Stromal cell of bone marrow (primary cell): ENCODE measurements at places on chromosomes 2 and 18.
A peak's percentile ranks its signal among the peaks of the same experiment; 100 is the strongest.

- no peak for DNase-seq
These were observed 153.6 kb downstream of the FAM210A start for GRCh38 chr18:13572721-13573120.

DNA sequence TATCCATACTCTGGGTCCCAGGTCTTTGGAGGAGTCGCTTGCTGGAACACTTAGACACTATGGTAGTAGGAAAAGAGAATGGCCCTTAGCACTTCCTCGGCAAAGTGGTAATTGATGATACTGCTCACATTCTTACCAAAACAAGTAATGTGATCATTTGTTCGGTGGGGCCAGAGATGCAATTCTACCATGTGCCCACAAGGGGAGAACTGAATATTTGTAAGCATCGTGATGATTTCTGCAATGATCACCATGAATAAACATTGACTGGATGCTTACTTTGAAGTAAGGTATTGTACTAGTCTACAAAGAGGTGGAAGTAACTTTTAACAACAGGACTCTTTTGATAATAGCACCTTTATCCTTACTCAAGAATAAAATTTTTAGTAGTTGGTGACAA lies 109.7 kb downstream of the CD8B2 start:
- DNase-seq: no peak

GRCh38 chr2:88651646-88652045 lies 24.4 kb upstream of the EIF2AK3 start:
- no peak for DNase-seq

DNA sequence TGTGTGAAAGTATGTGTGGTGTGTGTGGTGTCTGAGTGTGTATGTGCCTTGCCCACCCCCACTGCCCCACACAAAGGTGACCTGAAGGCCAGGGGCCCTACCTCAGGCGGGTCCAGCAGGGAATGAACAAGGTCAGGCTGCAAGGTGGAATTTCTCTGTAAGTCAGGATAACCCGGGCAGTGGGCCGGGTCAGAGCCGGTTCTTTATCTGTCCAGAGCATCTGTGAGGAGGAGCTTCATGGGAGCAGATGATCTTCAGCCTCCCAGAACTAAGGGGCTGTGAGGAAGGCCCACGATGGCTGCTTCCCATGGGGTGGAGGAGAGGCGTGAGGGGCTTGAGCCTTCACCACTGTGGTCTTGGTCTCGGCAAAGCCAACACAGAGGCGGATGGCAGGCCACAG lies 150.3 kb downstream of the TFCP2L1 start:
- DNase-seq: no peak

- DNase-seq: no peak
These were observed 8.0 kb downstream of the TNFRSF11A start for GRCh38 chr18:62332964-62333695.

- peak; percentile 75 for DNase-seq
These were observed 96.9 kb downstream of the HNRNPLL start for GRCh38 chr2:38505779-38506178.

GRCh38 chr2:218881744-218882460 lies 1.2 kb downstream of the WNT10A start:
- no peak for DNase-seq

DNA sequence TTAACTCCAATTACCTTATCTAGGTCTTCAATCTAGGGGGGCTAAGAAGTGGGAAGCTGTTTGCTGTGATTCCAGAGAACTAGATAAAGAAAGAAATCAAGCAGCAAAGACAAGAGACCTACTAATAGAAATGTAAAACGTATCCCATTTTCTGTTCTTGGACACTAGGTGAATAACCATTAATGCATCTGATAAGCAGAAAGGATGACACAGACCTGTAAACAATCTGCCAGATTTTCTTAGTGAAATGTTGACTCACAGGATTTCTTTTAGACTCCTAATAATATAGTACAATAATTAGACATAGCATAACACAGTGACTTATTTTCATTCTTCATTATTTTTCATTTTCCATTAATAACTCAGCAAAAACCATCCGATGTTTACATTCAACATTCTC lies 1.3 kb downstream of the WDR35 start:
- no peak for DNase-seq

GRCh38 chr2:159471340-159471739 lies 145.0 kb downstream of the BAZ2B start:
- no peak for DNase-seq

DNA sequence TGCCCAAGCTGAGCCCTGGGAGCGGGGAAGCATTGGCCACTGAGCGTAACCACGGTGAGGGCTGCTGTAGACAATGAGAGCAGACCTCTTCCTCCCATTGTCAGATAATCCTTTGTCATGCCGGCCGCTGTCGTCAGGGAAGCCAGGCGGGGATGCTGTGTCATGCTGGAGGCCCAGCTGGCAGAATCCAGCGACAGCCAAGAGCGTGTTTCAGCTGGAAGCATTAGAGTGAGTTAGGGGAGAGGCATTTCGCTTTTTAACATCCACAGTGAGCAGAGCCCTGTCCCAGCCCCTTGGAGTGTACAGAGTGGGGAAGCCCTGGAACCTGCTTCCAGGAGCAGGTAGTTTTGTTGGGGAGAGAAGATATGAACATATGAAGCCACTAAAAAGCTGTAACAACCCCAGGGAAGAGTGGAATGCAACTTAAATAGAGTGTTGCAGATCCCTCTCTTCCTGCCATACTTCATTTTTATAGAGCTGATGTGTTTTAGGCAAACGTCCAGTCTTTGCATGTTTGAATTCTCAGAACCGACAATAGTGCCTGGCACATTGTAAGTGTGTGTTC lies 7.0 kb downstream of the CTIF start:
- no peak for DNase-seq

- no peak for DNase-seq
These were observed 39.6 kb downstream of the ID2 start for GRCh38 chr2:8721410-8721809.

DNA sequence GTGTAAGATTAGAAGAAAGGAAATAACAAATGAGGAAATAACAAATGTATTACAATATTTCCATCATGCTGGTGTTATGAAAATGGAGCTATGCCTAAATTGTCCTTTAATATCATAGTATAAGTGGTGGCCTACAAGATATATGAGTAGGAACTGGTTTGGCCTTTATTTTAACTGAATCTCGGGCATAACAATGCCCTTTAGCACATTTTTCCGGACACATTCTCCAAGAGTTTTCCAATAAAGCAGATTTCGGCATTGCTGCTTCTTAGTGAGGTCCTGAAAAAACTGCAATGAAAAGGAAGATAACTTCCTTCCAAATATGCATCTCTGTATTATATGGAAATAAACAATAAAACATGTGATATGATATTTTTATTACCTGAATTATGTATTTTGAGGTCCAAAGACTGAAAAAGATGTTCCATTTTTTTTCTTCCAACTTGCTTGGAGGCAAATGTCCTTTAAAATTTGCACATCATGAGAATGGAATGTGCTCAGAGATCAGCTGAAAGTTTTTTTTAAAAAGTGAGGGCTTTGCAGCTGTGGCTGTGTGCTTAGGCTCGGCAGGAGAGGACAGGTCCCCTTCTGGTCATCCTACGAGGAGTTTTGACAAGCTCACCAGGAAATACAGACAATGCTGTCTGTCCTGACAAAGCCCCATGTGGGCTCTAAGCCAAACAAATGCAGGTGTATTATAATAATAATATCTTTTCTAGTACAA lies 132.3 kb upstream of the RND3 start:
- DNase-seq: no peak

GRCh38 chr2:147711031-147711430 lies 133.8 kb upstream of the ACVR2A start:
- no peak for DNase-seq

- no peak for DNase-seq
These were observed 12.5 kb downstream of the PIKFYVE start for GRCh38 chr2:208278549-208278948.

DNA sequence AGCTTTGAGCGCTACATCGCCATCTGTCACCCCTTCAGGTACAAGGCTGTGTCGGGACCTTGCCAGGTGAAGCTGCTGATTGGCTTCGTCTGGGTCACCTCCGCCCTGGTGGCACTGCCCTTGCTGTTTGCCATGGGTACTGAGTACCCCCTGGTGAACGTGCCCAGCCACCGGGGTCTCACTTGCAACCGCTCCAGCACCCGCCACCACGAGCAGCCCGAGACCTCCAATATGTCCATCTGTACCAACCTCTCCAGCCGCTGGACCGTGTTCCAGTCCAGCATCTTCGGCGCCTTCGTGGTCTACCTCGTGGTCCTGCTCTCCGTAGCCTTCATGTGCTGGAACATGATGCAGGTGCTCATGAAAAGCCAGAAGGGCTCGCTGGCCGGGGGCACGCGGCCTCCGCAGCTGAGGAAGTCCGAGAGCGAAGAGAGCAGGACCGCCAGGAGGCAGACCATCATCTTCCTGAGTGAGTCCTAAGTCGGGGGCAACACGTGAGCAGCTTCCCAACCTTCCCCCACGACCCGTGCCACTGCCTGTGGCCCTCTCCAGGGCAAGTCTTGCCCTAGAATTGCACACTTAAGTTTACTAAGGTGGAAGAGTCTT lies 928 bp downstream of the GPR39 start:
- DNase-seq: no peak

DNA sequence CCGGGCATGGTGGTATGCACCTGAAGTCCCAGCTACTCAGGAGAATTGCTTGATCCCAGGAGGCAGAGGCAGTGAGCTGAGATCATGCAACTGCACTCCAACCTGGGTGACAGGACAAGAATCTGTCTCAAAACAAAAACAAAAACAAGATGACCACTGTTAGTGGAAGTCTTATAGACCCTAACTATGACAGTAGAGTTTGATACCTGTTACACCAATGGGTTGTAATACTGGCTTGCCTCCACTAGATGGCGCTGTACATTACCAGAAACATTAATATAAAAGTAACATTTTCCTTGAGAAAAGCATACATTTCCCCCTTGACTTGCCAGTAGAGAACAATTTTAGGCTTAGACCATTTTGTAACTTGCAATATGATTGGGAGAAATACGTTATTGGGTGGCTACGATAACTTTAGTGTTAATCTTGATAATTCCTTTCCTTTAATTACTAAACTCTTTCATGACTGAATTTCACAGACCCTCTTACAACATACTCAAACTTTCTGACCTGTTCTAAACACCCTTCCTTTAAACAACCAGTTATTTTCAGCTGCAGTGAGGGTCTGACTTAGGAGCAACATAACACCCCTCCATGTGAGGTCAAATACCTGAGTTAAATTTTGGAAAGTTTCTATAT lies 19.5 kb downstream of the SLC25A52 start:
- DNase-seq: peak; percentile 15

DNA sequence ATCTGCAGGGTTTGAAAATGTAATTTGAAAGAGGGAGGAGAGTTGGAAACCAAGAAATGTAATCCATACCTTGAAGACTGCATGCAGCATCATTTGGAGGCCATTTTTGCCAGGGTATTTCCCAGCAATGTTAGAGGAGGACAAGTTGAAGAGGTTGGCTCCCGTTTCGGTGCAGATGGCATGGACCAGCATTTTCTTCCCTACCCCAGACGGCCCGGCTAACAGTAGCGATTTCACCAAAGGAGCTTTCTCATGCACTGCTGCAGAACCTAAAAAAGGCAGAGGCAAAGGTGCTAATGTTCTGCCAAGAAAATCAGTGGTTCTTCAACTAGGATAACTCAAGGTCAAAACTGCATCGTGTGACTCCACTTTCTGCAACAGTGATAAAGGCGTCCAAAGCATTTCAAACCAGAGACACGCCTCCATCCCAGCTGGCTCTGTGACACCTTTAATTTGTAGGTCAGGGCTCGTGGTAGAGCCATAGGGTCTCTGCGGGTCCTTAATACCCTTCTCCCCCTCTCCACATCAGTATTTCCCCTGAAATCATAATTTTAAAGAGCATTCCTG lies 99.6 kb upstream of the ASB18 start:
- DNase-seq: no peak

DNA sequence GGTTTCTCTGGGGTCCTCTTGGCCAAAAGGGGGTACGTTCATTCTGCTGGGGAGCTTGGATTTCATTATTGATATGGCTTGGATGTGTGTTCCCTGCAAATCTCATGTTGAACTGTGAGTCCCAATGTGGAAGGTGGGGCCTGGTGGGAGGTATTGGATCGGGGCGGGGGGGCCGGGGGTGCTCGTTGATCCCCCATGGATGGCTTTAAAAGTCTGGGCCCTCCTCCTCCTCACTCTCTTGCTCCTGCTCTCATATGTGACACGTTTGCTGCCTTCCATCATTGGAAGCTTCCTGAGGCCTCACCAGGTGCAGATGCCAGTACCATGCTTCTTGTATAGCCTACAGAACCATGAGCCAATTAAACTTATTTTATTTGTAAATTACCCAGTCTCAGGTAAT lies 11.8 kb downstream of the DBI start:
- no peak for DNase-seq

- no peak for DNase-seq
These were observed 173.8 kb downstream of the TMEM18 start for GRCh38 chr2:503288-503999.

DNA sequence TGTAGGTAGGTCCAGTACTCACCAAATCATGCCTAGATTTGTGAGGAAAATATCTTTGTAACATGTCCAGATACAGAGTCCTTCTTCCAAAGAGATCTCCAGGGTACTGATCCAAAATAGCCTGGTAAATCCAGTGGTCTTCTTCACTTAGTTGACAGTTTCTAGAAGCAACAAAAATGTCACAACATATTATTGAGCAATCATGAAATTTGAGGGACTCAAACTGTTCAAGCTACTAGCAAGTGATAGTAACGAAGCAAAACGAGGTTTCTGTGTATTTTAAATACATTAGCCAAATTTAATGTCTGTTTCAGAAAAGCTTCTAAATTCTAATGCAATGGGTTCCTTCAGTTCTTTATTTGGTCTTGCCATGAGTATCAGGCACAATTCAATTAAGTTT lies 142.8 kb downstream of the CCDC148 start:
- no peak for DNase-seq

GRCh38 chr18:70931942-70932814 lies 643.3 kb downstream of the SOCS6 start:
- peak; percentile 4 for DNase-seq

DNA sequence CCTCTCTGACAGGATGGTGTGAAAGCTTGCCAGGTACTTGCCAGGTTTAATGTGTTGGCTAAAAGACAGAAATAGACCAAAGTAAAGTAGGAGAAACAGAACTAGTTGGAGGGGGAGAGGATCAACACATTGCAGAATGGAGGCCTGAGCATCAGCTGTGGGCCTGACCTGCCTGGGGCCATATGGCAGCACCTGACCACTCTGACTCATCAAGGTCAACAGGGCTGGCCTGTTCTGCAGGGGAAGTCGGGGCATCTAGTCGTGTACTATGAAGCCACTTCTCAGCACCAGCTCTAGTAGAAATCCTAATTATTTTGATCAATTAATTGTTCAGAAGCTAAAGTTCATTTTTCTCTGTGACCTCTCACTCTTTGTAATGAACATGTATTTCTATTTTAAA lies 35.8 kb upstream of the NOSTRIN start:
- no peak for DNase-seq

GRCh38 chr2:44997963-44998362 lies 11.3 kb downstream of the SIX2 start:
- no peak for DNase-seq
